ENCODE measurements at places on chromosomes 6 and 20.
A peak's percentile ranks its signal among the peaks of the same experiment; 100 is the strongest.

DNA sequence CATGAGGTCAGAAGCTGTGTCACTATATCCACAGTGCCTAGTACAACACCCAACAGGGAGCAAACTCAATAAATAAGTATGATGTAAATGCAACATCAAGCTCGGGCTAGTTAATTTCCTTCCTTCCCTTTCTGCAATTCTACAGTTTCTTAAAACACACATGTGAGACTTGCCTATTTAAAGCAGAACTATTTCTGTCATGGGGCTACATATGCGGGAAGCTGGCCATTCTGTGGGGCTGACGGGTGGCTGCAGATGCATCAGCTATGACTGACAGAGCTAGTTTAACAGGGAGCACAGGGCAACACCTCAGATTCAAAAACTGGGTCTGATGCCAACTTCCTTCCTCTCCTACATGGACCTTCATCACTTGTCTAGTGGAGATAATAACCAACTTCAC is 118.1 kb upstream of the ENPP5 start:
- no peak for DNase-seq

DNA sequence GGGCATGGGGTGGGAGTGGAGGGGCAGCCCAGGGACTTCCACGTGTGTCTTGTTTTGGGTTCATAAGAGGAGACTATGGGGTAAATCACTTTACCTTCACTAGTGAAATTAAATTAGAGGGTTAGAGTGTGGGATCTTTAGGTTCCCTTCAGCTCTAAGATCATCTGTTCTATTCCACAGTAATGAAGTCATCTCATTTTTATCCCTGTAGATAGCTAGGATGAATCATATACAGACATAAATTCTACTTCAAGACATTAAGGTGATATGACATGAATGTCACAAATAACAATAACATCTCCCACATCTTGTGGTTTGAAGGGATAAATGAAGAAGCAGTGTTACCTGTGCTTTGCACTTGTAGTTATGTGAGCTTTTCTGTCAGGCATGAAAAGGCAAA is 83.8 kb downstream of the ELOVL4 start:
- DNase-seq, result no peak

DNA sequence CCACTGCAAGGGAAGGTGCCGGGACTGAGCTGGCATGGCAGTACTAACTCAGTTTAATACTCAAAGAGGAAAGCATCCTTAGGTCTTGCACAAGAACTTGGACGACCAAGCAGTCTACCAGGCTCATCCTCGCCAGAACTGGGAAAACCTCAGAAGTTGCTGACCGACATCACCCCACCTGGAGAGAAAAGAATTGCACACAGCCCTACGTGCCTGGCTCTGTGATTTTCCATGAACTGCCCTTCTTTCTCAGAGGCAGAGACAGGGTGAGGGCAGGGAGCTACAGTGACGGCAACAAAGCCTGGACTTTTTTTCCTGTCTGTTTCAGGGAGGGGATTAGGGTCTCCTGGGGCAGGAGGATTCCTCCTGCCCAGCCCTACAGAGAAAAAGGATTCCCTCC is 8.0 kb downstream of the JAG1 start:
- DNase-seq, result no peak

DNA sequence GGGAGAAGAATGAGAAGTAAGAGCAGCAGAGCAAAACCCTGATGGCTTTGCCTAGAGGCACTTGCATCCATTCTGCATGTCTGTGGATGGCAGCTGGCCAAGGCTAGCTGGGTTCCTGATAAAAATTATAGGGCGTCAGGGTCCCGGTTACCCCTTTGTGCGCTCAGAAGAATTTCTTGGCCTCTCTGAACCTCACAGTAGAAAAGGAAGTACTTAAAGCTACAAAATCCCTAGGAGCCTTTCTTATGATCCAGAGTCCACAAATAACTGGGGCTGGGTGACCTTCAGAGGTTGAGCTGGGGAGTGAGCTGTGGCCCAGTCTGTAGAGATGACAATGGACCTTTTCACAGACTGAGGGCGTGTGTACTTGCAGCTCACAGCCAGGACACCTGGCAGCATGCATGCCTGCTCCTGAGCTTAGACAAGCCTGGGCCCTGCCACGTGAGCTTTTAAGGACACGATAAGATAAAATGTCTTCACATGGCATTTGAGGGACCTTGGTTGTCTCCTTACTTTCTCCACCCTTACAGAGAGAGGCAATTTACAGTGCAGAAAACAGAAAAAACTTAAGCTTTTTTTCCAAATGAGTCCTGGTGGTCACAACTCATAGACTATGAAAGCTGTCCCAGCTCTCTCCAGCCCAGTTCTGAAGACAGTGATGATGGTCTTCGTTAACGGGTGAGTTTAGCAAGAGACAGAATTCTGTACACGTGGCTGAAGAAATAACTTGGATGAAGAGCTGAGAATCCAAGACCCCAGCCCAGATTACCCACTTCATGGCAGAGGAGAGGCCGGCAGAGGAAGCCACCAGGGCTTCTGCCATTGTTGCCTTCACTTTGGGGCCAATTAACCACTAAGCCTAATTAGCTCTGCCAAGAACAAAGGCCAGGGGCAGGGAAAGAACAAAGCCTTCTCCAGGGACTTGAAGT is 50.3 kb downstream of the FOXA2 start:
- DNase-seq, result no peak

DNA sequence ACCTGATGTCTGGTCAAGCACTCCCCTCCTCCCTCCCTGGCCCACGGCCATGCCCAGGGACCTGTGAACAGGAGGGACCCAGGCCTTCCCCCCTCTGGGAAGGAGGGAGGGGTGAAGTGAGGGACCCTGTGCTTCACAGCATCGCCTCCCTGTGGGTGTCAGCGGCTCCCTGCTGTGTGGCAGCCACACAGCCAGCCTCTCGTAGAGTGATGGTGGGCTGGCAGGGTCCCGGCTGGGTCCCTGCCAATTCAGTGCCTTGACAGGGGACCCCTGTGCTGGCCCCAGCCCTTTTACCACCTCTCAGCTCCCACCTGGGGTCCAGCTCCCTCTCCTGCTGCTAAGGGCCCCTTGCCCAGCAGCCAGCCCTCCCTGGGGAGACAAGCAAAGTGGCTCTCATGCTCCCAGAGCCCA is 31.3 kb upstream of the GRM4 start:
- no peak for DNase-seq

DNA sequence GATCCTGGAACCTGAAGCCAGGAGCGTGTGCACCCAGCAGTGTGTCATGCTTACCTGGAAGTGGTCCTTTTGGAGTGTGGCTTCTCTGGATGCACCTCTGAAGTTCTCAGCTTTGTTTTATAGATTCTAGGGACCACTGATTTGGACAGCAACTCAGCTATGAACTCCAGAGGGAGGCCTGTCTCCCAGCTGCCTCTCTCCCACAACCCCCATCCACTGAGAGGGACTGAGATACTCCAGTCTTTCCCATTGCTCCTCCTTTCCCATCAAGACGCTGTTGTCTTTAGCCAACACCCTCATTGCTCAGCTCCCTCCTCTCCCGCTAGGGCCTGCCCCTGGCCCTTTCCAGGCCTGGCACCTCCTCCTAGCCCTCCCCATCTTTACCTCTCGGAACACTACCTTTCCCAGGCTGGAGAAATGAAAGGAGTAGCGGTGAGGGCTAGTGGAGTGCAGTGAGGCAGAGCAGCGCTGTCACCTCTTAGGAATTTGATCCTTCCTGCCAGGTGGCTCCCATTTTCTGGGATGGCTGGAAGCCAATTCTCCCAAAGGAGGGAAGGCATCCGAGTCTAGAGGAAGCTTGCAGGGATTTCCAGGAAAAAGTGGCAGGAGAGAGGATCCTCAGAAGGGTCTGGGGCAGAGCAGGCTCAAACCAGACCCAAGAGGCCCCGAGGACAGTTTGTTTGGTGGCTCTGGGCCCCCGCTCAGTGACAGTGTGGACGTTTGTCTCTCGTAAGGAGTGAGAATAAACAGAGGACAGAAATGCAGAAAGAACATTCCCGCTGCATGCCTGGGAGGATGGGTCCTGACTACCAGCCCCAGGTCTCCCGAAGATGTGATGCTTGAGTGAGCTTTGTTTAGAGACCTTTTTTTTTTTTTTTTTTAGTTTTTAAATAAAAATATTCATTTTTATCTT is at the start of gene LRRN4:
LRRN4 (minus strand) TSS at position 285 of the 913 bp plus-strand sequence. CDS start 1,261 bp downstream, outside the sequence.
- DNase-seq, result no peak

DNA sequence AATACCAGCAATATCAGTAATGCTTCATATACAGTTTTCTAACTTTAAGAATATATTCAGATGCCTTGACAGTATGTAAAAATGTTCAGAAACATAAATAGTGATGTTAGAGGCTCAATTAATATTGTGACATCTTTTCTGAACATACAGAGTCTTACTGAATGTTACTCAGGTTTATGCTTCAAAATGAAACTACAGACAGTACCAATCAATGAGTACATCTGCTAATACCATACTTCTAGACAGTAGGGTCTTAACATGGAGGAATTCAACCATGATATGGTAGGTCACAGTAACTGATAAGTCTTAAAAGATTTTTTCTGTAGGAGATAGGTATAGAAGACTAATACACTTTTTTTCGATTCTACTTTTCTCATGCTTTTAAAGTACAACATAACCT is 8.3 kb downstream of the GCLC start:
- DNase-seq, result no peak

- DNase-seq, result no peak
These were observed 143.6 kb downstream of the ALDH8A1 start for GRCh38 chr6:134806180-134806798.

GRCh38 chr6:167789358-167789757 is 37.4 kb upstream of the AFDN start:
- DNase-seq, result no peak

- DNase-seq, result no peak
These were observed at the start of gene NHSL1 for GRCh38 chr6:138499303-138500018. Gene NHSL1 (minus strand): TSS chr6:138499494. CDS start chr6:138499290, 204 bp downstream.

DNA sequence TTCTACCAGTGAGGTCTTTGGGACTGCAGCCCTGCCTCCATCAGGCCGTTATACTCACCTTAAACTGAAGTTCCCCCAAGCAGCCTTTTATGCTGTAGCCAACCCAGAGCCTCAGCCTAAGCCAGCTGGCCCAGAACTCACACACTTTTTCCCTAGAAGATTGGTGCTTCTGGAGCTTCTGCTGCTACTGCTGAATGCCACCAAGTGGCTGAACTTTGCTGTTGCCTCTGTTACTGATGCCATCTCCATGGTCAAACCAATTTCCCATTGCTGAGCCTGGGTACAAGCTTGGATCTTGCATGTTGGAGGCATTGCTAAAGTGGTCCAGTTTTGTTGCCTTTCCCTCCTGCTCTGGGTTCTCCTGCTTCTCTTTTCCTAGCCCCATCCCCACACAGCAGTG is 15.0 kb upstream of the TBX18 start:
- no peak for DNase-seq

GRCh38 chr20:37396416-37397075 is 50.6 kb downstream of the SRC start:
- DNase-seq, result no peak

GRCh38 chr6:122734529-122735395 is 44.8 kb upstream of the FABP7 start:
- DNase-seq, result no peak

- no peak for DNase-seq
These were observed 374.4 kb downstream of the UTRN start for GRCh38 chr6:144659202-144660182.

DNA sequence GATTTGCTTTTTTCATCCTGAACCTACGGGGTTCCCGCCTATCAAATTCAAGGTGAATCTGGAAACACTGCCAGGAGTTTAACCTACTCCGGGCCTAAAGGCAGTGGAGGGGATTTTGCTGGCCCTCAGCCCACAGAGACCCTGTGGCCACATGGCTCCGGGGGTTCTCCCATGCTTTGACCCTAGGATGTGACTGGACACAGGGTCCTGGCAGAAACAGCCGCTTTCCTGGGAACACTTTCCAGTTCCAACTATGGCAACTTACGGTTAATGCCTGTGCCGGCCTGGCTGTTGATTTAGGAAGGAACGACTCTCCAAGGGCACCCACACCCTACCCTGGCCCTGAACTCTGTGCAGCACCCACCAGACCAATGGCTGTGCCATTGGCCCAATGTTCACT is 141.7 kb upstream of the RPS6KA2 start:
- DNase-seq, result no peak

DNA sequence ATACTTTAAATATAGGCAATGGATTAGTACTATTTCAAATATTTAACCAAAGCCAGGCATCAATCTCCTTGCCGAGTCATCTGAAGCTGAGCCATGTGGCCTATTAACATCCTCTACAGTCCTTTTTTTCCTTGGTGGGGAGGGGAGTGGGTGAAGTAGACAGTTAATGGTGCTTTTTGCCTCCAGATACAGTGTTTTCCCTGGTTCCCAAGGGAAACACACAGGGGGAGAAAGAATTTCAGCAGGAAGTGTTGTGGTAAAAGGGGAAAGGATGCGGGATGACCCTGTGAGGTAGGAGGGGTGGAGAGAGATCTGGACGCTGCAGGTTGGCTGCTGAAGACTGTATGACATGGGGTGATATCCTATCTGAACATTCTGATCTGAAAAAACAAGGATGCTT is 9.6 kb downstream of the CLDN20 start:
- peak; percentile 89 for DNase-seq

DNA sequence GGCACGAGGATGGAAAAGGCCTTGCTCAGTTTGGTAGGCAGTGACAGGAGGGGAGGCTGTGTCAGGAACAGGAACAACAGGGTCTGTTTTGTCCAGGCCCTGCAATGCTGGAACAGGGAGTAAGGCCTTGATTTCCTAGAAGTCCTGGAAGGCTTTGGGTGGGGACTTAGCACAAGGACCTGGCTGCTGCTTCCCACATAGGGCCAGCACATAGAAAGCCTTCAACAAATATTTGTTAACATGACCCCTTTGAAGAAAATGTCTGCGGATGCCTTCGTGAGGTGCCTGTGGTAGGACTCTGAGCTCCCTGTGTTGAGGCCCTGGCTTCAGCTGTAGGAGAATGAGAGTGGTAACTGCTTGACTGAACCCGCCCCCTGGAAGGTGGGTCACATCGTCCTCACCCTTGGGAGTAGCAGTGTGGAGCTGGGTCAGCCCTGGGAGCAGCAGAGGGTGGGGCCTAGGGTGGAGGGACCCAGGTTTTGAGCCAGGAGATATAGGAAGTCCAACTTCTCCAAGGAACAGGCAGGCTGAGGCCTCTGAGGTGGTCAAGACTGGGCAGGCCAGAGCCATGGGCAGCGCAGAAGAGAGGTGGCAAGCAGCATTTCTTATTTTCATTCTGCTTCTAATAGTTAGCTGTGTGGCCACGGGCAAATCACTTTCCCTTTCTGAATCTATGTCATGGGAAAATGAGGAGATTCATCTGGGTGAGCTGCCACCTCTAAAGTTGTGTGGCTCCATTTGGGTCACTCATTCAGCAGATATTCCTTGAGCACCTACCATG is 50.0 kb downstream of the CNBD2 start:
- DNase-seq, result no peak

DNA sequence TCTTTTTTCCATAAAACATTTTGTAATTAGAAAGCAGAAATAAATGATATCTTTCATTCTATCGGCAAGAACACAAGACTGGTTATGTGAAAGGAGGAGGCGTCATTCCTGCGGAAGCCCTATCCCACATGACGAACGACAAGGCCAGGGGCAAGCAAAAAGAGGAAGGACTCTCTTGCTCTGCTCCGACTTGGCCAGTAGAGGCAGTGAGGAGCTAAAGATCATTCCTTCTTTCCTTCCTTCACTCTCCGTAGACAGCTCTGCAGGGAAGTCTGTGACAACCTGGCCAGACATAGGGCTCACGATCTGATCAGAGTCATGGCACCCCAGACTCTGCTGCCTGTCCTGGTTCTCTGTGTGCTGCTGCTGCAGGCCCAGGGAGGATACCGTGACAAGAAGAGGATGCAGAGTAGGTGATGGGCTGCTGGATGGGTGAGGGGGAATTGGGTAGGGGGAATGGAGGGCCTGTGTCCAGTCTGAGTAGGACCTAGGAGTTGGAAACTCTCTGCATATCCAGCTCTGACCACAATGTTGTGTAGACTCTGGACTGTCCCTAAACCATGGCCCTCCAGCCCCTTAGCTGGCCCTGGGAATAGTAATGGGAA is at the start of gene WFDC10A:
WFDC10A (plus strand) TSS at position 244 of the 605 bp plus-strand sequence; CDS start at position 319, 75 bp downstream.
- DNase-seq, result peak; percentile 4

Measured in glomerular endothelial cell (primary cell).